ENCODE measurements at places on chromosomes 7 and 10.

GRCh38 chr7:70132226-70132851 is 534.1 kb downstream of the AUTS2 start:
- peak; percentile 82 for DNase-seq

DNA sequence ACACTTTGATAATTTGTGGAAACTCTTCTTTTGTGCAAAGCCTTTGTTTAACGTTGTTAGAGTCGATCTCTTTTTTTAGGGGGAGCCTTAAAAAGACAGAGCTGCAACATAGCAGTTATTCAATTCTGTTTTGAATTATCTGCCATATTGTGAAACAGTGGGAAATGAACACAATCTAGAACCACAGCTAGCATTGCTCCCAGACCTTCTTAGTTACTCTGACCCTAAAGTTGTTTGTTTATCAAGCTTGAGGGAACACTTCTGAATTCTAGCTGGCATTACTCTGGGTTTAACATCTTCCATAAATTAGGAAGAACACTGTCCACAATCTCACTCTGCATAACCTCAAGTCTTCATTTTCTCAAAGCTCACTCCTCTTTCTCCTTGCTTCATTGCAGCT is 217.7 kb downstream of the PRKG1 start:
- DNase-seq: no peak

- DNase-seq: no peak
Observed at GRCh38 chr10:87589645-87590051, 70.0 kb upstream of the PAPSS2 start.

- DNase-seq: no peak
Observed at GRCh38 chr7:132533916-132534315, 42.4 kb downstream of the PLXNA4 start.

DNA sequence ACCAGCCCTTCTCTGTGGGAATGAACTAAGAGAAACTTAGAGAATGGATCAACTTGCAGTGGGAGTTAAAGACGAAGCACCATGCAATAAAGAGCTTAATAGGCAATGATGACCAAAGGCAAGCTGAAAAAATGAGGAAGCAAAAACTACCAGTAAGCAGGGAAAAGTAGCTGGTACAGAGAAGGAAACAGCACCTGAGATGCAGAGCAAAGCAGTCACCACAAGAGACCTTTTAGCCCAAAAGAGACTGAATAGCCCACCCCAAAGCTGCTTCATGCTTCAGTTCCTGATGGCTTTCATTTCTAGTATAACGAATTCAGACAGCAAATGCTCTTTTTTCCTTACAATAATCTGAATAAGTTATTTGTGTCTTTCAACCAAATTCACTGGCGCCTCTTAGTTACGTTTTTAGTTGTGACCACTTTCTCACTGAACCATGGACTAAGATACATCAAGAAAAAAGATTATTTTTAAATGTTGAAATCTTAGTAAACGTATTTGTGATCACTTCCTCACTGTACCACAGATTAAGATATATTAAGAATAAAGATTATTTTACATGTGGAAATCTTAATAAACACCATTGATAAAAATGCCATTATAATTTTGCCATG is 76.0 kb downstream of the USP6NL start:
- no peak for DNase-seq

- DNase-seq: peak; percentile 37
Observed at GRCh38 chr7:95690367-95690947, 81.9 kb upstream of the DYNC1I1 start.

DNA sequence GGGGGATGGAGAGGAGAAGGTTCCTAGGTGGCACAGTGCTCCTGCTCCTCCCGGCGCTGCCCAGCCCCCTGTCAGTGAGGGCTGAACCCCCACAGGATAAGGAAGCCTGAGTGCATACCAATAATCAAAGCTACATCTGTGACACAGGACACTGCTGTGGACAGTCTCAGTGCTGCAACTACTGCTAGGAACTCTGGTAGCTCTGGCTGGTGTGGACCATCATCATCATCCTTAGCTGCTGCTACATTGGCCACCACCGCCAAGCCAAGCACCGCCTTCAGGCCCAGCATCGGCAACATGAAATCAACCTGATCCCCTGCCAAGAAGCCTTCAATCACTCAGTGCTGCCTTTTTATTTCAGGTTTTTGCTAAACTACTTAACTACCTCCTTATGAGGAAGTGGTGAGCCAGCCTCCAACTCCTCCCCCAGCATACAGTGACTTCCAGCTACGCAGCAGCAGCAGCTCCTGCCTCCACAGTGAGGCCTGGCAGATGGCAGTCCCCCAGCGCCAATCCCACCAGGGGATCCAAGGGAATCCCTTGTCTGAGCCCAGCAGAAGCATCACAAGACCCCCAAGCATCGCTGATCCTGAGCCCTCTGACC is 32.1 kb upstream of the SLC26A4 start:
- DNase-seq: no peak

DNA sequence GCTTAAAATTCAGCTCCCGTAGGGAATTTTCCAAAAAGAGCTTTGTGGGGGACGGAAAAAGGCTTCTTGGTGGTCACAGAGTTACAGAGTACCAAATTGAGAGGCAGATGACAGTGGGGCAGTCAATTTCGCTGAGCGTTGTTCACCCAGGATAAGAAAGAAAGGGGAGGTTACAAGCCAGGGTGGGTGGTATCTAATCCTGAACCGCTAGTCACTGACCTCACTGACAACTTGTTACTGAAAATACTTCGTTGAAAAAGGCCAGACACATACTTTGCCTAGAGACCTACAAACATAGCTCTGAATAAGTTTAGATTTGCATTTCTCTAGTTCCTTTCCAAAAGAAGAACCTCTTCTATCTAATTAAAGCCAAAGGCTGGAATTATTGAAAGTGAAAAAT is at the start of gene CTNNA3:
Gene CTNNA3 (minus strand): TSS at position 167 of the 400 bp plus-strand sequence.
- DNase-seq: no peak

GRCh38 chr7:2483494-2483893 is 7.3 kb upstream of the GRIFIN start:
- DNase-seq: no peak

DNA sequence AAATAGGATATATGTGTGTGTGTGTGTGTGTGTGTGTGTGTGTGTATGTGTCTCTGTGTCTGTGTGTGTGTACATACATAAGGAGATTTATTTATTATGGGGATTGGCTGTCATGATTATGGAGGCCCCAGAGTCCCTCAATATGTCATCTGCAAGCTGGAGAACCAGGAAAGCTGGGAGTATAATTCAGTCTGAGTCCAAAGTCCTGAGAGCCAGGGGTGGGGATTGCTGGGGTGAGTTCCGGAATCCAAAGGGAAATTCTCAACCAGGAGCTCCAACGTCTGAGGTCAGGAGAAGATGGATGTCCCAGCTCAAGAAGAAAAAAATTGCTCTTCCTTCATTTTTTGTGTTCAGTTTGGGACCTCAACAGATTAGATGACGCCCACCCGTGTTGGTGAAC is 50.7 kb upstream of the PLPP4 start:
- DNase-seq: no peak

- DNase-seq: no peak
Observed at GRCh38 chr7:111749625-111750024, 187.3 kb upstream of the IMMP2L start.

DNA sequence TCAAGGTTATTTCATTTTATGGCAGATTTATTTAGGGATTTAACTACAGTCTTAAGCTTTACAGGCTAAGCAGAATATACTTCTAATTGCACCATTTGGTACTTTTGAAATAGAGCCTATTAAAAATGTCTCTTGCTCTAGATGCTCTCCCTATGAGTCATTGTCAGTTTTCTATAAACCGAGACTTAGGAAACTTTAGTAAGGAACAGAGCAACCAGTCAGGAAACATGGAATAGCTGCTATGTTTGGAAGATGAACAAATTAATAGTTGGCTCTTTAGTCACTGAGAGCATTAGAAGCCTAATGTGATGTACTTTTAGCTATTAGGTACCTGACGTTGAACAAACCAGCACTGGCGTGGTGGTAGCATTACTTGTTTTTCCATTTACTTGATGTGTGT is 35.3 kb downstream of the INPP5F start:
- DNase-seq: no peak

- no peak for DNase-seq
Observed at GRCh38 chr7:135844903-135845302, 96.3 kb upstream of the FAM180A start.

DNA sequence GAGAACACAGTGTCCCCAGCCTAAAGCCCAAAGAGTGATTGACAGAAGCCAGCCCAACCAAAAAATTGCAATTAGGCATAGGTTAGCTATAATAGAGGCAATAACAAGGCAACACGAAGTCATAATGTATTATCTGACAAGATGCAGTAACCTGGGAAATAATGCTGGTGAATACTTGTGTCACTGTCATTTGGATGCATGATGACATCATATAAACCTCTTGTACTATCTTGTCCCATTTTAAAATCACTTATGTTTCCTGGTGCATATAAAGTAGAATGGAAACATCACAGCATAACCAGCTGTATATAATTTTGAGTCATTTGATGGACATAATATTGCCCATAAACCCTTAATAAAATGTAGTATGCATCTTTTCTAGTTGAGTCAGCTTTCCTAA is 1138.3 kb upstream of the LRRTM3 start:
- DNase-seq: no peak

DNA sequence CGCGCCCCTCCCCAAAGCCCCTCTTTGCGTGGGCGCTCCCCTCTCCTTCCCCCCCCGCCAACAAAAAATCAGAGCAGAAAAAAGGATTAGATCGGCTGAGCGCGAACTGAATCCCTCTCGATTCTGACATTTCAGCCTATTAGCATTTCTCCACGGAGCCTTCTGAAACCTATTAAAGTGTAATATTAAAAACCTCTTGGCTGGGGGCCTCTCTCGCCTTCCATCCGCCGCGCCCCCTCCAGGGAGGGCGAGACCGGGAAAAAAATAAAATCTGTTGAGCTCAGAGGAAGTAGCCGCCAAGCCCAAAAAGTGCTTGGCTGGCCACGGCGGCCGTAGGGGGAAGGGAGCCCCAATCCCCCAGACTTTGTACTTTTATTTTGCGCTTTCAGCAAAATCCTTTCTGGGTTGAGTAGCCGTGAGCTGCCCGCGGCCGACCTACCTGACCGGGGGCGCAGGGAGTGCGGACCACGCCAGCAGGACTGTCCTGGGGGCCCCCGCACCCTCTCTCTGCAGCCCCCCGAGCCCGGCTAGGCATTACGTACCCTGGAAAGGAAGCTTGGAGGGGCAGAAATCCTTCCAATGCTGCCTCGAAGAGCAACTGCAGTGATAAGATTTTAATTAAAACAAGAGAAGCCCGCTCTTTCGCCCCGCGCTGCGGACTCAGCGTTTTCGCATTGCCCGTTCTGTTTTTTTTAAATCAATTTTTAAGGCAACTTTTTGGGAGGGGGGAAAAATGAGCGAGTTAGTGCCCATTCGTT is 1.3 kb upstream of the TNRC18 start:
- DNase-seq: peak; percentile 57

DNA sequence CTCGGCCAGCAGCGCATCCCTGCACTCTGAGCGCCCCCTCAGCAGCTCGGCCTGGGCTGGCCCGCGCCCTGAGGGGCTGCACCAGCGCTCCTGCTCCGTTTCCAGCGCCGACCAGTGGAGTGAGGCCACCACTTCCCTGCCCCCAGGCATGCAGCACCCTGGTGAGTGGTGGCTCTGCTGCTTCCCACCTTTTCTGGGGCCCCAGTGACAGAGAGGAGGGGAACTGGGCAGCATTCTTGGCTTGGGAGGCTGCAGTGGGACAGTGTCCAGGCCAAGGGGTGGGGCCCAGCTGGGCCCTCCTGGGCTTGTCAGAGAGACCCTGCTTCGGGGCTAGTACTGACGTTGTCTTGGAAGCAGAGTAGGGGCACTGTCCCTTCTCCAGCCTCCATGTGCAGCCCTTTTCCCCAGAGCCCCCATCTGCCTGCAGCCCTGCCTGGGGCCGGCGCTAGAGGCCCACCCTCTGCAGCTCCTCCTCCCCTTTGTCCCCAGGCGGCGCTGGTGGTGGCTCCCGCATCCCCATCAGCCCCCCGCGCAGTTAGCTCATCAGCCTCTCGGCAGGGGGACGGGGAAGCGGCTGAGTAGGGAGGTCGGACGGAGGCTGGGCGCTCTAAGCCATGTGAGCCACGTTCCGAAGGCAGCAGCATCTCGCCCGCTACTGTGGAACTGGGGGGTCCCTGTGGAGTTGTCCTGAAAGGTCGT is 29.2 kb downstream of the GBX1 start:
- no peak for DNase-seq

GRCh38 chr7:125661677-125662076 is 732.1 kb upstream of the POT1 start:
- DNase-seq: no peak

- no peak for DNase-seq
Observed at GRCh38 chr7:123201901-123202300, 2.1 kb upstream of the SLC13A1 start.

GRCh38 chr10:22433875-22434274 is 88.6 kb downstream of the SPAG6 start:
- DNase-seq: no peak

- DNase-seq: no peak
Observed at GRCh38 chr10:16437540-16437894, 707 bp downstream of the PTER start.

- DNase-seq: no peak
Observed at GRCh38 chr7:138882249-138882648, 84.3 kb upstream of the ATP6V0A4 start.

DNA sequence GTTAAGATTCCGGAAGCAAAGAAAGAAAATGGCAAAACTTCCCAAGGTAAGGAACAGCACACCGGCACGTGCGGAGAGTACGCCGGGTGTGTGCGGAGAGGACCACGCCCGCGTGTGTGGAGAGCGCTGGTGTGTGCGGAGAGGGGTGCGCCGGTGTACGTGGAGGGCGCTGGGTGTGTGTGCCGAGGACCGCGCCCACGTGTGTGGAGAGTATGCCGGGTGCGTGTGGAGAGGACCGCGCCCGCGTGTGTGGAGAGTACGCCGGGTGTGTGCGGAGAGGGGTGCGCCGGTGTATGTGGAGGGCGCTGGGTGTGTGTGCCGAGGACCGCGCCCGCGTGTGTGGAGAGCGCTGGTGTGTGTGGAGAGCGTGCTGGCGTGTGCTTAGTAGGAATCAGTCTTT is 48.6 kb upstream of the DPYSL4 start:
- DNase-seq: no peak

GRCh38 chr10:71213127-71213621 is 804 bp downstream of the UNC5B start:
- DNase-seq: peak; percentile 52

DNA sequence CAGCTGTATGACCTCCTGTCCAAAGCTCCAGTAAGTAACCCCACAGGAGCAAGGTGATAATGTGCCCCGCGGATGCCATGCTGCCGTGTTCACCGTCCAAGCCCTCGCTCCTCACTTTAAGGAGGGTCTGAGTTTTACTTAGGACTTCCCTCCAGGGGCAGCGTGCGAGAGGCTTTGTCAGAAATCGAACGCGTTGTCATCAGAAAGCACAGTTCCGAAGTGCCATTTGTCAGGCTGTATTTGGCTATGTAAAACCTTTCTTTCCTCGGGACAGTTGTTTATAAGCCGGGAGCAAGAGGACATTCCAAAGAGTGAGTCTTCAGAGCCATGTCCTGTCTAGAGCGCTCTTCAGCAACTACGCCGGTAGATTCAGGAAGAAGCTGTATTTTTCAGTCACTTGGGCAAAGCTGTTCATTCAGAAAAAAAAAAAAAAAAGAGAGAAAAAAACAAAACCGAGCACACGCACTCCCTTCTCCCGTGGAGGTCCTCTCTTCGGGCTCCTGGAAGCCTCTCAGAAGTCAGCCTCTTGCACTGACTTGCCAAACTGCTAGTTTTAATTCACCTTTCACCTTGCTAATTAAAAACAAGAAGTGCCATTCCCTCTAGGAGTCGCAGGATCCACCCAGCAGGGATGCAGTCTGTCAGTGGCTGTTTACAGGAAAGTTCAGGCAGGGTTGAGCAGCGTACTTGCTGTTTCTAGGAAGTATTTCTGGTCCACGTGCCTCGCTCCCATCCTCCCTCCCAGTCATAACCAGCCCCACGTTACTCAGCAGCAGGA is at the start of gene SEMA3E:
Gene SEMA3E (minus strand): TSS at position 676 of the 778 bp plus-strand sequence.
- peak; percentile 56 for DNase-seq
